ENCODE measurements at places on chromosomes 1 and 21. TPM values are rescaled to one million over a fixed set of nuclear protein-coding genes. Genes with fewer than 3 reads are reported as not detected.

The KCNJ6 gene
- 1.1 TPM for polyA plus RNA-seq

The CCDC185 gene
- polyA plus RNA-seq, result not detected

The F13B gene
- not detected for polyA plus RNA-seq

The CFH gene
- 98.4 TPM for polyA plus RNA-seq

The OR2T11 gene
- not detected for polyA plus RNA-seq

The SEMA4A gene
- polyA plus RNA-seq, result 4.8 TPM

The AJAP1 gene
- polyA plus RNA-seq, result 0.92 TPM

The CLCA4 gene
- 0.18 TPM for polyA plus RNA-seq

The NCF2 gene
- polyA plus RNA-seq, result 5.5 TPM

The TRIM17 gene
- polyA plus RNA-seq, result 1.1 TPM

The NPPB gene
- polyA plus RNA-seq, result not detected

The DENND4B gene
- polyA plus RNA-seq, result 39.7 TPM

The KRTAP27-1 gene
- not detected for polyA plus RNA-seq

The TRIM63 gene
- 50.3 TPM for polyA plus RNA-seq

The MARK1 gene
- 12.0 TPM for polyA plus RNA-seq

The TNFRSF25 gene
- 14.7 TPM for polyA plus RNA-seq

The FCRL5 gene
- not detected for polyA plus RNA-seq

The ACTN2 gene
- 2,228 TPM for polyA plus RNA-seq

The UBXN10 gene
- polyA plus RNA-seq, result 0.08 TPM

The KRTAP19-3 gene
- polyA plus RNA-seq, result not detected

The LCE2A gene
- not detected for polyA plus RNA-seq

The ADIPOR1 gene
- 62.7 TPM for polyA plus RNA-seq

The ADORA1 gene
- polyA plus RNA-seq, result 8.2 TPM

The VSIG8 gene
- not detected for polyA plus RNA-seq

The PPT1 gene
- 38.2 TPM for polyA plus RNA-seq

The TAL1 gene
- polyA plus RNA-seq, result 3.6 TPM

The UBL4B gene
- polyA plus RNA-seq, result not detected

The KIAA0040 gene
- polyA plus RNA-seq, result 16.1 TPM

The KIF26B gene
- 0.99 TPM for polyA plus RNA-seq

The SLC16A1 gene
- polyA plus RNA-seq, result 37.3 TPM

The KCNJ9 gene
- 0.09 TPM for polyA plus RNA-seq

The SHISAL2A gene
- polyA plus RNA-seq, result 5.5 TPM

The TMPRSS3 gene
- polyA plus RNA-seq, result not detected

The IL22RA1 gene
- polyA plus RNA-seq, result not detected

The HSPA6 gene
- 0.67 TPM for polyA plus RNA-seq

The NUP210L gene
- not detected for polyA plus RNA-seq

The MAP1LC3C gene
- 25.8 TPM for polyA plus RNA-seq

The FCRL2 gene
- polyA plus RNA-seq, result not detected

The TMEM269 gene
- polyA plus RNA-seq, result 0.79 TPM

The CRYZL1 gene
- 30.2 TPM for polyA plus RNA-seq

The GIPC2 gene
- 0.94 TPM for polyA plus RNA-seq

The PDIK1L gene
- 5.6 TPM for polyA plus RNA-seq

The SLC2A5 gene
- polyA plus RNA-seq, result 19.5 TPM

The MAP3K7CL gene
- 74.2 TPM for polyA plus RNA-seq

The PDC gene
- 0.27 TPM for polyA plus RNA-seq

The INKA2 gene
- polyA plus RNA-seq, result 59.2 TPM

The FBLIM1 gene
- polyA plus RNA-seq, result 30.5 TPM

The DESI2 gene
- 41.4 TPM for polyA plus RNA-seq

The TMEM51 gene
- polyA plus RNA-seq, result 11.4 TPM

The CLCA1 gene
- not detected for polyA plus RNA-seq

The AMY2A gene
- not detected for polyA plus RNA-seq

The NCSTN gene
- 108 TPM for polyA plus RNA-seq

The LYPD8 gene
- polyA plus RNA-seq, result not detected

The LRIG2 gene
- polyA plus RNA-seq, result 15.8 TPM
